Fibroblast of lung (primary cell): ENCODE measurements at places on chromosomes 6 and 20.

- no peak for DNase-seq
Observed at GRCh38 chr6:111952821-111953540, 79.7 kb upstream of the FYN start.

- no peak for DNase-seq
Observed at GRCh38 chr6:145964948-145965366, 799 bp upstream of the SHPRH start.

- DNase-seq: peak; percentile 98
Observed at GRCh38 chr6:158849899-158850806, 31.0 kb upstream of the EZR start.

GRCh38 chr6:144578385-144579350 lies 293.5 kb downstream of the UTRN start:
- peak; percentile 49 for DNase-seq

DNA sequence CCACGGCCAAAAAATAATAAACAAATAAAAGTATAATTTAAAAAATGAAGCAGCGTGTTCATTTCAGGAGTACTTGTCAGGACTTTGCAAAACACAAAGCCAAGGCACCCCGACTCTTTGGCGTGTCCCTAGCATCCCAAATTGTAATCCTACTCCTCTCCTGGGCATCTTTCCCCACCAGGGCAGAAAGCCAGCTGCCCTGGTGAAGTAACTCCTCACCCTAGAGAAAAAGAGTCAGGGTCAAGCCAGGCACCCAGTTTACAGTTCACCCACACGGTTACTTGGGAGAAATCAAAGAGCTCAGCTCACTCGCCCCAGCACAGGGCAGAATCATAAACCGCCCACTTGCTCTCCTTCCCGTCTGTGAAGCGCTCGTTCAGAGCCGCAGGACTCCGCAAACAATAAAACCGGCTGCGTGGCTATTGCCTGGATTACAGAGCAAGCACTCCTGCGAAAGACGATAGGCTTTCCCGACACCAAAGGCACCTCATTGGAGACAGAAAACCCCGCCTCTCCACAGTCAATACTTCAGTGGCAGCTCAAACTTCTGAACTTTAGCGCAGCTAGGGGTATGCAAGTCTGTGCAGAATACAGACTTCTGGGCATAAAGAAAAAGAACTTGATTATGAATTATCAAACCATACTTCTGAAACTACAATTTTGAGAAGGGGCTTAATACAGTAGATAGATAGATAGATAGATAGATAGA lies 73.0 kb upstream of the NHSL1 start:
- DNase-seq: peak; percentile 89

DNA sequence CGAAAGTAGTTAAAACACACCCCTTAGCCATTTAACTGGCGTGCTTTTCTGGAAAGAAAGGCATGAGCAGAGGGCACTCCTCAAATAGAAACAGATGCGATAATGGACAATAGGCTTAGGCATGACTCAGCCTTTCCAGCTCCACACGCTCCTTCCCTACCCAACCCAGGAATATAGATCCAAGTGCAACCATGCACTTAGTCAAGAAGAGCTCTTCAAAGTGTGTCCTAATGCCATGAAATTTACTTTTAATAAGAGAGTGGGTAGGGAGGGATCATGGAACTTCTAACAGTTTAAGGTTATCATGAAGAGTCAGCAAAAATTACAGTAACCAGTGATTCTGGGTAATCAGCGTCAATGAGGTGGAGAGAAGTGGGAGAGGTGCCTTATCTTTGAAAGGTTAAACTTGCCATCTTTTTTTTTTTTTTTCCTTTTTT lies 2.4 kb upstream of the EFHC1 start:
- peak; percentile 90 for DNase-seq

DNA sequence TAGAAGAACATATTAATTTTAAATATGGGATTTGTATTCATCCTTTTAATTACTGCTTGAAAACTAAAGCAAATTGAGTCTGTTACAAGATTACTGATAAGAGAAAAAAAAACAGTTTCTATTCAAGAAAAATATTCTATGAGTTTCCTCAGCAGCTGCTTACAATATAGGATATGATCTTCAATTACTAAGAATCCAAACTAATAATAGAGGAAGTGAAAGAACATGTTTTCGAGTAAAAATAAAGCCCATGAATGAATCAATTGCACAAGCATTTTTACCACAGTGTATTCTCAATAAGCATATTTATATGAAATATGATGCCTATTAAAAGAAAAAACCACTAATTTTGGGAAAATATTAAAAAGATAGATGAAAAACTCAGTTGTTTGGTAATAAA lies 63.4 kb downstream of the AHI1 start:
- no peak for DNase-seq

- no peak for DNase-seq
Observed at GRCh38 chr6:144744720-144745119, 459.6 kb downstream of the UTRN start.

DNA sequence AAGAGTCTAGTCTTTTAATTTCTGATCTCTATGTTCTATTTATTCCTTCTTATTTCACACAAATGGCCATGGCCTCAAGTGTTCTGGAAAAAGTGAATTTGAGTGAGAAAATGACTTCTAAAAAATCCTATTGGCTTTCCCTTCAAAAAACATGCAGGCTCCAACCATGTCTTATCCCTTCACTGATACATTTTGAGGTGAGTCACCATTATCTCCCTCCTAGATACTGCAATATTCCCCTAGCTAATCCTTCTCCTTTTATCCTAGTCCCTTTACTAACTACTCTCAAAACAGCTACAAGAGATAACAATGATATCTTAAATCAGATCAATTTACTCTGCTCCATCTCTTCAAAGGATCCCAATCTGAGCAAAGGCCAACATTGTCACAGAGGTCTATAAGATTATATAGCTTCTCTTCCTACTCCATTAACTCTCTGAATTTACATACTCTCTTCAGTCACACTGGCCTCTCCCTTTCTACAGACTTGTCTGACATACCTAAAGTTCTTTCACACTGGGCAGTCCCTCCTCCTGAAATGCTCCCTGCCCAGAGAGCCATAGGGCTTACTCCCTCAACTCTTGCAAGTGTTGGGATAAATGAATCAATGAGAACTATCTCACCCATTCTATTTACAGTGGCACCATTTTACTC lies 129.2 kb downstream of the TENT5A start:
- DNase-seq: no peak

DNA sequence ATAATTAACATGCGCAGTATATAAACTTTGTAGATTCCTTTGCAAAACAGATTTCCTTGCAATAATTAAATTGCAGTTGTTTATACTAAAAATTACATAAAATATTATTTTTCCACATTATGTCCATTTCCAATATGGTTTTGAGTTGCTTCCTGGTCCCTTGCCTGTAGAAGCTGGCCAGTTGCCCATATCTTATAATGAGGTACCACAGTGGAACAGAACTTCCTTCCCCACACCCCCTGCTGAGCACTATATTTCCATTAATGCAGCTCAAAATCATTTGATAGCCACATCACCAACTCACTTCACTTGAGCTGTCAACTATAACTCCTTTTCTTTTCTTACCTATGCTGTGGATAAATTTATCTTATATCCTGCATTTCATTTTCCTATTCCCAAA lies 194.6 kb downstream of the DST start:
- no peak for DNase-seq

DNA sequence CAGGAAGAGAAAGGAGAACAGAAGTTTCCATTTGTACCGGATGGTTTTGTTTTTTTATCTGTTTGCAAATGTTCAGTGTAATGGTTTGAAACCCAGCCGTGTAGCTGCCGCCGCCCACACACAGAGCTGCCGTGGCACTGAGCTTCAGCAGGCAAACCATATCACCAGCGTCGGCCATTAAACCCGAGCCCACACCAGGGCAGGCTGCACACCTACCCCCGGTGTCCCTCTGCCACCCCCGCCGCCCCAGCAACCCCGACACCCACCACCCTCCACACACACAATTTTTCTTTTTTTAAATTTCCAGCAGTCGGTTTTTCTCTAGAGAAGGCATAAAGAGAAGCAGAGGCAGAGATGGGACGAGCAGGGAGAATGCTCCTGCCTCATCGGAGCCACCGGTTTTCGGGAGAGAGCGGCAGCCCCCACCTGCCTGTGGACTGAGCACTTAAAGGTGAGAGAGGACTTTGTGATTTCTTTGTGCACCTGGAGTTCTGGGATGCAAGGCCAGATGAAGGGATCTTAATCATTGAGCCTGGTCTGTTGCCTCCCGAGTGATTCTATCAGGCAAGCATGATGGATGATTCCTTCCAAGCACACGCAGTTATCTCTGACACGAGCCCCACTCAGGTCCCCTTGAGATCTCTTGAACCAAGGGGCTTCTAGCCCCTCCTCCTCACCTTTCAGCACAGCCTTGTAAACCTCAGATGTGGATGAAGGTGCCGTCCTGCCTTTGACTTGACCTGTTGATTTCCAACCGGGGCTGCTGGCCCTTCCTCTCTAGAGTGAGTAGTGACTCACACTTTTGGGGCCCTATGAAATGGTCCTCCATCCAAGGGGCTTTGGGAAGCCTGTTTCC lies 17.5 kb upstream of the ZNF831 start:
- no peak for DNase-seq

- DNase-seq: no peak
Observed at GRCh38 chr20:53100476-53100911, 128.3 kb downstream of the TSHZ2 start.

- DNase-seq: peak; percentile 86
Observed at GRCh38 chr6:148440877-148441453, 98.3 kb downstream of the SASH1 start.

GRCh38 chr6:156395276-156395675 lies 381.9 kb upstream of the ARID1B start:
- no peak for DNase-seq

GRCh38 chr20:21548390-21549035 lies 34.6 kb upstream of the NKX2-2 start:
- no peak for DNase-seq

DNA sequence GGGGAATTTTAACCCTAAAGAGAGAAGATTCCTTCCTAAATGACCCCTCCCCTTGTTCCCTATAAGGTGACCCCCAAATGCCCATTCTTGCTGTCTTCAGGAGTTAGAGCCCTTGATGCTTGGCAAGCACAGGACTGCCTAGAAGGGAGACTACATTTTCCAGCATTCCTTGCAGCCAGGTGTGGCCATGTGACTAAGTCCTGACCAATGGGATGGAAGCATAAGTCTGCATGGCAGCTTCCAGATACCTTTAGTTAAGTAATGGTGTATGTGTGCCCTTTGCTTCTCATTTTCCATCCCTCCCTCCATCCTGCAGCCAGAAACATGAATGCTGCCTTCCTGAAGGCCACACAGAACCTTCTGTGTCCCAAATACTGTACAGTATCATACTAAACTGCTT lies 5.5 kb downstream of the BFSP1 start:
- DNase-seq: no peak

DNA sequence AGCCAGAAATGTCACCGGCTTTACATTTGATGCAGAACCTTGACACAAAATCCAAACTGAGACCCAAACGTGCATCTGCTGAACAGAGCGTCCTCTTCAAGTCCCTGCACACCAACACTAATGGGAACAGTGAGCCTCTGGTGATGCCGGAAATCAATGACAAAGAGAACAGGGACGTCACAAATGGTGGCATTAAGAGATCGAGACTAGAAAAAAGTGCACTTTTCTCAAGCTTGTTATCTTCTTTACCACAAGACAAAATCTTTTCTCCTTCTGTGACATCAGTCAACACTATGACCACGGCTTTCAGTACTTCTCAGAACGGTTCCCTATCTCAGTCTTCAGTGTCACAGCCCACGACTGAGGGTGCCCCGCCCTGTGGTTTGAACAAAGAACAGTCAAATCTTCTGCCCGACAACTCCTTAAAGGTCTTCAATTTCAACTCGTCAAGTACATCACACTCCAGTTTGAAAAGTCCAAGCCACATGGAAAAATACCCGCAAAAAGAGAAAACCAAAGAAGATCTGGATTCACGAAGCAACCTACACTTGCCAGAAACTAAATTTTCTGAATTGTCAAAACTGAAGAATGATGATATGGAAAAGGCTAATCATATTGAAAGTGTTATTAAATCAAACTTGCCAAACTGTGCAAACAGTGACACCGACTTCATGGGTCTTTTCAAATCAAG lies 108.4 kb downstream of the RTN4IP1 start:
- DNase-seq: no peak

GRCh38 chr6:111573131-111573883 lies 32.4 kb downstream of the TRAF3IP2 start:
- DNase-seq: peak; percentile 74

DNA sequence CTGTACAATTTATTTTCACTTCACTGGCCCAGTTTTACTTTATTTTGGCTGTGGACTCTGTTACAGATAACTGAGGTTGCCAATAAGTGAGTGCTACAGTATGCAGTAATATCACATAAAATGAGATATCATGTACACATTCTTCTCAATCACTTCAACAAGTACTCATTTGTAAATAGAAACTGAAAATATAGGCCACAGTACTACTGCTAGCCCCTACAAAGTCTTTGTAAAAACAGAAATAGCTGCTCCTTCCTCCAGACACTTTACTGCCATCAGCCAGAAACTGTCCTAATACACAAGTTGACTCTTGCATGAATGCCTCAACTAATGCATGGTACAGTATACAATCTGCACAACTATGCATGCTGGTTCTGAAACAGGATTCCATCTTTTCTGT lies 9.2 kb downstream of the DTNBP1 start:
- DNase-seq: no peak

DNA sequence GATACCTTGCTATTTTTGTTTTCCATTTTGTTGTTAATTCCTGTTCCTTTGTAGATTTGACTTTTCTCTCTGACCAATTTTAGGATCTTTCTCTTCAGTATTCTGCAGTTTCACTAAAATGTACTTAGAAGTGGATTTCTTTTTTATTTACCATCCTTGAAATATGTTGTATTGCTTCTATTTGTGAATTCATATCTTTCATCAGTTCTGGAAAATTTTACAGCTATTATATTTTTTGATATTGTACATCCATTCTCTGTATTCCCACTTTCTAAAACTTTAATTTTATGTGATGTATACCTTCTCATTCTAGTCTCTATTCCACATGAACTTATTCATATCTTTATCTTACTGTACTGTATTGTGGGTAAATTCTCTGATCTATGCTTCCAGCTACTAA lies 9.7 kb upstream of the ALDH8A1 start:
- no peak for DNase-seq

GRCh38 chr6:20135677-20136268 lies 76.5 kb downstream of the MBOAT1 start:
- DNase-seq: no peak

DNA sequence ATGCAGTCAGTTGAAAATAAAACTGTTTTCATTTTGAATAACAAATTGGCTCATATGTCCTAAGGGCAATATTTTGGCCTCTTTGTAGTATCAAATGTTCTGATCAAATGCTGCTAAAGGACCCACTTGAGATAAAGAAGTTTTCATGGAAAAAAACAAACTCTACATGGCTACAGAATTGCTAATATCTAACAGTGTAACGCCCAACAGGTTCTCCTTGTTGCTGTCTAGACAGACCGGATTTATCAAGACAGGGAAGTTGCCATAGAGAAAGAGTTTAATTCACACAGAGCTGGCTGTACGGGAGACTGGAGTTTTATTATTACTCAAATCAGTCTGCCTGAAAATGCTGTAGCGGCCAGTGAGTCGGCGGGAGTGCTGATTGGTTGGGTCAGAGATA lies 19.4 kb upstream of the MAN1A1 start:
- no peak for DNase-seq
